ENCODE measurements at places on chromosomes 2 and 18. TPM values are rescaled to one million over a fixed set of nuclear protein-coding genes. Genes with fewer than 3 reads are reported as not detected.

The CHN1 gene
- polyA plus RNA-seq = 0.92 TPM

The CYP1B1 gene
- 29.7 TPM for polyA plus RNA-seq

The TCF23 gene
- not detected for polyA plus RNA-seq

The CNGA3 gene
- not detected for polyA plus RNA-seq

The CGREF1 gene
- 0.21 TPM for polyA plus RNA-seq

The ST8SIA5 gene
- polyA plus RNA-seq = 0.19 TPM

The NHEJ1 gene
- 20.0 TPM for polyA plus RNA-seq

The GCKR gene
- polyA plus RNA-seq = not detected

The SETBP1 gene
- polyA plus RNA-seq = 4.3 TPM

The ADGRF3 gene
- polyA plus RNA-seq = 1.7 TPM

The TUBB8B gene
- not detected for polyA plus RNA-seq

The TLX2 gene
- polyA plus RNA-seq = 3.8 TPM

The MDH1B gene
- polyA plus RNA-seq = 1.3 TPM

The ZNF236 gene
- 5.7 TPM for polyA plus RNA-seq

The MAP4K4 gene
- polyA plus RNA-seq = 1.7 TPM

The USP37 gene
- 10.7 TPM for polyA plus RNA-seq

The MBP gene
- polyA plus RNA-seq = 43.9 TPM

The KIDINS220 gene
- polyA plus RNA-seq = 10.9 TPM
